T-helper 2 cell (primary cell): ENCODE measurements at places on chromosomes 5 and 9.

DNA sequence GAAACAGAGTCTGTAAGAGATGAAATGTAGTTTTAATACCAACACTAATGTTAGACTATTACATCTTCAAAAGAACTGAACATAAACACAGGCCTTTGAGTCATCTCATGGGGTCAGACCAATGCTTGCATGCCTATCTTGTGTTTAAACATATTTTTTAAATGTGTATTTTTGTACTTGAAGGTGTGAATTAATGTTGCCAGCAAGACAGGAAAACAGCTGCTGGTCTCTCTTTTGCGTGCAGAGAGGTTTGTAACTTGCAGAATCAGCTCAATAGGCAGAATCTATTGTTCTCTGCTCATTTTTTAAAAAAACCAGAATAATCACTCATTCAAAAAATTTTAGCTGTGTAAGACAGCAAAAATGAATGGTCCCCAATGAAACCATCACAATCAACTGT is 180.2 kb downstream of the ALDH1A1 start:
- DNase-seq: no peak

DNA sequence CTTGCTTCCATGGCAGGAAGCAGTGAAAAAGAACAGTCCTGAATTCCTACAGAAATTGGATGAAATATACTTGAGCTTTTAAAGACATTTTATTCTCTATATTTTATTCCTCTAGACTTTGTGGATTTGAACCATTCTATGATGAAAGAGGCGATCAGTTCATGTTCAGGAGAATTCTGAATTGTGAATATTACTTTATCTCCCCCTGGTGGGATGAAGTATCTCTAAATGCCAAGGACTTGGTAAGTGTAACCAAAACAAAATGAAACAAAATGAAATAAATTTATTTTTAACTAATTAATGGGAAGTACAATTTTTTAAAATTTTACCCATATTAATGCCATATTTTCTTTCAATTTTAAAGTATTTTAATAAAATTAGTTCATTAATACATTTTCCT is 34.1 kb downstream of the STARD4 start:
- no peak for DNase-seq

DNA sequence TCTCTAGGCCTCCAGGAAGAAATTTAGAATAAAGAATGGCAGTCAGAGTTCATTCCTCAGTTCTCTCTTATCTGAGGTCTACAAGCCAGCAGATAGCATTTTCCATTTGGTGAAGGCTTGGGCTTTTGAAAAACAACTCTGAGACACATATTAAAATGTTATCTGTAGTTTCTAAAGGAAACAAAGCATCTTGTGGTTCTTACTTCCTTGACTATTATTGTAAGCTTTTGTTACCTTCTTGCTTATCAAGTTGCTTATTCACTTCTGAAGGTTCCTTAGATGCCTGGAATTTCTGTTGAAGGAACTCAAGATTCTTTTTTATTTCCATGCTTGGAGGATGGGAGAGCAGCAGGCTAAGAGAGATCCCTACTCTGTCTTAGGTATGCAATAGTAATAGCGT is 79.2 kb upstream of the MRPS30 start:
- DNase-seq: no peak

- peak; percentile 45 for DNase-seq
These were observed 1.1 kb downstream of the HNRNPA0 start for GRCh38 chr5:137752905-137753690.

GRCh38 chr9:9170439-9171134 is 1371.0 kb upstream of the DMAC1 start:
- DNase-seq: no peak

GRCh38 chr9:135126451-135127187 is 39.2 kb downstream of the OLFM1 start:
- no peak for DNase-seq

DNA sequence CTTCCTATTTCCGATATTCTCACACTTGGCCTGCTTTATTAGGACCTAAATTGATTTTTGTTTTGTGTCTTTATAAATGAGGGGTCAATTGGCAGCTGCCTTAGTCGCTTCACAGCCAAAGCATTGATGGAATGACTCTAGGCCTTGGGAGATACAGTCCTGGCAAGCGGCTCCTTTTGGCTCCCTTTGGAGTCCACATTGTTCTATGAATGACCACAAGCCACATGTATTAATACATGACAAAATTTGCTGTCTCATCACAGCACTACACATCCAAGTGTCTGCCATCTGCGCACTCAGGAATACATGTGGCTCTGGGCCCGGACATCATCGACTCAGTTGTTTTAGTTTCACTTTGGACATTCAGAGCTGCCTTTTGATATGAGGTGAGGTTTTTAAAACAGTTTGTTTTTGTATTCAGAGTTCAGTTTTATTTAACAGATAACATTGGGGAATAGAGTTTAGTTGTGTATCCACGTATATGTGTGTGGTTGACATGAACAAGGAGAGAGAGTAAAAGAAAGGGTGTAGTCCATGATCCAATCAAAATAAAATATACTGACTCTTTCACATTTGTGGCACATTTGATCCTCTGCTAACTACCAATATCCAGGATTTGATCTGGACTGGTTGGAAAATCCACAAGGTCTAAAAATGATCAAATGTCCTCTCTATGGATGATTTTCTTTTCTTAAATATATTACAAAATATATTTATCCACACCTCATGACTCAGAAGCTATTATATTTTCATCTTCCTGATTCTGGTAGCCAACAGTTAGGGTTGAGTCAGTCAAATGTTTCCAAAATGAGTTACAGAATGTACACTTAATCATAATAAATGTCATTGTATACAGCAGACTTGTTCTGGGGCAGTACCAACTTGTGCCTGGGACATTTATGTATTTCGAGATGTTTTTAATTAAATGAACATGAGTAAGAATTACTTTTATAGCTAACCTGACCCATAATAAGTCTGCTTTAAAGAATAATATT is 114.0 kb upstream of the MTAP start:
- DNase-seq: no peak

- no peak for DNase-seq
These were observed 51.3 kb upstream of the GADD45G start for GRCh38 chr9:89553451-89554010.

DNA sequence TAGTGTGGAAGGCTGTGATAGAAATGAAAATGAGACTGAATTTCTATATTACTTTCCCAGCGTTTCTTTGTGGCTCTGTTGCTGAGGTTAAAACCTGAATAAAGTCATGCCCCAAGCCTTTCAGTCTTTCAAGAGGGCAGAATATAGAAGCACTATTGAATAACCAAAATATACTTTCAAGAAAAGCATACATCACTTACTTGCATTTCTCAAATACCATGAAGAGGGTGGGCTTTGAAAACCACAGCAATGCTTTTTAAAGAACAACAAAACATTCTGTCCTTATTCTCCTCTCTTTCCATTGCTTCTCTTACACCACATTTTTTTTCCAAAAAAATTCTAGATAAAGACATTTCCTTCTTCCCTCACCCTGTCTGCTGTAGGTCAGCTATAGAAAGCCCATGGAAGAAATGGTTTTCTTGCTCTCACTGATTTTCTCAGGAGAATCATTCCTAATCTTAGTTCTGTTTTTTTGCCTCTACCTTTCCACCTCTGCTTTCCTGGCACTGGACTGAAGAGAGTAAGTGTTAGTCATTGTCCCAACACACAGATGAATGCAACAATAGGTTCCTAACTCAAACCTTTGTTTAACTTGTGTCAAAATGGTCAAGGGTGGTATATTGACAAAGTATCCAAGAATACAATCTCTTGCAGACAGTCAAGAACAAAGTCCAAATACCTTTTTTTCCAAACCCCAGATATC is 51.6 kb downstream of the NUDT12 start:
- no peak for DNase-seq

- no peak for DNase-seq
These were observed 411.5 kb downstream of the PLK2 start for GRCh38 chr5:58048185-58048925.

- DNase-seq: no peak
These were observed 355.9 kb upstream of the TLE4 start for GRCh38 chr9:79215821-79216220.

GRCh38 chr9:90941661-90942060 is 140.0 kb downstream of the SYK start:
- no peak for DNase-seq

DNA sequence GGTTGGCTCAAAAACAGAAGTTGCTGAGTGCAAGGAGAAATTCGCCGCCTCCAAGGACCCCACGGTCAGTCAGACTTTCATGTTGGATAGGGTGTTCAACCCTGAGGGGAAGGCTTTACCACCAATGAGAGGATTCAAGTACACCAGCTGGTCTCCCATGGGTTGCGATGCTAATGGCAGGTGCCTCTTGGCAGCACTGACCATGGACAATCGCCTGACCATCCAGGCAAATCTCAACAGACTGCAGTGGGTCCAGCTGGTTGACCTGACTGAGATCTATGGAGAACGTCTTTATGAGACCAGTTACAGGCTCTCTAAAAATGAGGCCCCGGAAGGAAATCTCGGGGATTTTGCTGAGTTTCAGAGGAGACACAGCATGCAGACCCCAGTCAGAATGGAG is 7.7 kb downstream of the GTF3C4 start:
- DNase-seq: no peak

DNA sequence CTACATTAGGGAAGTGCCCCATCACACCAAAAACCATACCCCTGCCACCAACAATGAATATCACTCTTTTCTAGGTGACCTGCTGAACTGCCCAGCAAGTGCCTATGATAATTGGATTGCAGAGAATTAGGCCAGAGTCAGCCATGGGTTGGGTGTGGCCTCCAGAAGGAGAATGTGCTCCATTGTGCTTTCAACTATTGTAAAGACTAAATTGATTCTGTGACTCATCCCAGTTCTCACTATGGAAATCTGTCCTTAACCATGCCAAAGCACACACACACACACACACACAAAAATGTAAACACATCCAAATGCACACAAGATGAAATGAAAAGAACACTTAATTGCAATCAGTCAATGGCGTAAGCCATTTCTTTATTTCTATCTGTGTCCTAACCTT is 25.7 kb downstream of the DRD1 start:
- no peak for DNase-seq

DNA sequence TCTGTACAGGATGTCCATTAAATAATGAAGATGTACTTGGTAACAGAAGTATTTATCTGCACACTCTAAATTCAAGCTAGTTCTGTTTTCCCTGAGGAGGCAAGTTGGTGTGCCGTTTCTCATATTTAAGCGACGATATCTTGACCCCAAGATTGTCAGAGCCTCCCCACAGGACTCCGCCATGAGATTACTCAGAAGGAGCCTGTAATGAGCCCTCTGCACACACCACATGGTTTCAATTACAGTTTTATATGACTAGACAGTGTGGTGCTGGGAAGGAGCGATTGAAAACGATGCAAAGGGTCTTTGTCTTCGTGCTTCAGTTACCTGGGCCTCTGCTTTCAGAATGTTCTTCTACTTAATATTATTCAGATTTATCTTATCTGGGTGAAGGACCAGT is 840.4 kb upstream of the WWC1 start:
- no peak for DNase-seq

DNA sequence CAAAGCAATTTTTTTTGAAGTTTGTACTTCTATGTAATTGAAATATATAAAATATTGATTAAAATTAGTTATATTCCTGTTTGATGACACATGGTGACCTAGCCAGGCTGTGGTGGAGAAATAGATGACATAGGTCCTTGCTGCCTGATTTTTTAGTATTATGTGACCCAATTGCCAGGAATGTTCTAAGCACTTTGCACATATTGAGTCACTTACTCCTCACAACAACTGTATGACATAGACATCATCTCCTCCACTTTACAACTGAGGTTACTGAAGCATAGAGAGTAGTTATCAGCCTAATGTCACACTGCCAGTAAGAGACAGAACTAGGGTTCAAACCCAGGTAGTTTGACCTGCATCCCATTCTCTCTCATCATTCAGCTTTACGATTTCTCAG is 26.2 kb upstream of the SNX18 start:
- no peak for DNase-seq

GRCh38 chr5:171770153-171770552 is 15.5 kb upstream of the SMIM23 start:
- DNase-seq: no peak

GRCh38 chr5:170262061-170263045 is 29.6 kb downstream of the C5orf58 start:
- peak; percentile 71 for DNase-seq

GRCh38 chr5:57734296-57734695 is 251.7 kb upstream of the ACTBL2 start:
- DNase-seq: no peak

- no peak for DNase-seq
These were observed 7.6 kb upstream of the PPP1R26 start for GRCh38 chr9:135471791-135472640.

- DNase-seq: no peak
These were observed 148.3 kb downstream of the ESM1 start for GRCh38 chr5:54837093-54837492.

DNA sequence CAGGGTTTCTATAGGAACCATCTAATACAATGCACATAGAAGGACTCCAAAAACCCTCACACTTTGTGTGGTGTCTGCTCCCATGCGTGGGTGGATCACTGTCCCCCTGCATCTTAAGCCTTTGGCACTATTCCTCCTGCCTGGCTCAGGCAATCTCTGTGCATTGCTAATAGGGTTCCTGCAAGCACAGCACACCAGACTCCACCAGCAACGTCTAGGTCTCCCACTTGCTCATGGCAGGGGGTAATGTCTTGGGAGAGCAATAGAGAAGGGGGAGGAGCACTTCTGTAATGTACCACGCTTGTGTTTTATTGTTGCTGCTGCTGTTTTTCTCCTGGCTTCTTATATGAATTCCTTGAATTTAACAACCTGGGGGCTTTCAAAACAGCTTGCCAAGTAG is 182.6 kb upstream of the GLRA1 start:
- DNase-seq: no peak

- DNase-seq: no peak
These were observed 23.4 kb downstream of the HRH2 start for GRCh38 chr5:175681045-175681967.

GRCh38 chr9:6955251-6955921 is 197.6 kb downstream of the KDM4C start:
- DNase-seq: no peak

- DNase-seq: no peak
These were observed 54.4 kb downstream of the ENTREP1 start for GRCh38 chr9:69379270-69379982.

- DNase-seq: no peak
These were observed 170.8 kb downstream of the SGCD start for GRCh38 chr5:156497804-156498208.

GRCh38 chr5:120080781-120081180 is 383.3 kb upstream of the PRR16 start:
- DNase-seq: no peak

DNA sequence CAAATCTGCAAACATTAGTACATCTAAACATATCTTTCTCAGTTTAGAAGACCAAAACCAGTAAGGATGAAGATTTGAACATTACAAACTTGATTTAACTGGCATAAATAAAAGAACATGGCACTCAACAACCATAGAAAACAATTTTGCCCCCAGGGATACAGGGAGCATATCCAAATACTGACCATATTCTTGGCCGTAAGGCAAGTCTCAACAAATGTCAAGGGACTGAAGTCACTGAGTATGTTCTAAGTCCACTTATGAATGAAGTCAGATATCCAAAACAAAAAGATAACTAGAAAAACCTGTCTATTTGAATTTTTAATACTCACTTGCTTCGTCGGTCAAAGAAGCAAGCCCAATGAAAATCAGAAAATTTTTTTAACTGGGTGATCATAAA is 14.1 kb downstream of the FEM1C start:
- no peak for DNase-seq

- DNase-seq: no peak
These were observed 538 bp upstream of the ARHGEF28 start for GRCh38 chr5:73625372-73625943.
